Frontal cortex (tissue), 4 donors: ENCODE measurements at places on chromosomes 11 and 22. TPM values are rescaled to one million over a fixed set of nuclear protein-coding genes. Genes with fewer than 3 reads are reported as not detected.

The GGT5 gene
- 0.41 TPM for total RNA-seq

The POU2AF2 gene
- total RNA-seq = not detected

The GPHA2 gene
- not detected for total RNA-seq

The C1QTNF4 gene
- total RNA-seq = 14.7 TPM

The PNPLA5 gene
- under 0.01 TPM for total RNA-seq

The ATG2A gene
- 7.3 TPM for total RNA-seq

The TBX1 gene
- not detected for total RNA-seq

The VPREB1 gene
- total RNA-seq = not detected

The MAJIN gene
- total RNA-seq = not detected

The MGAT3 gene
- total RNA-seq = 19.2 TPM

The KLHL35 gene
- total RNA-seq = 28.5 TPM

The LGALS12 gene
- total RNA-seq = not detected

The EHF gene
- total RNA-seq = 0.41 TPM

The RASSF7 gene
- total RNA-seq = 2.0 TPM

The SPI1 gene
- total RNA-seq = 1.2 TPM

The TRIM29 gene
- total RNA-seq = not detected

The ZFP91 gene
- 47.3 TPM for total RNA-seq

The BEST1 gene
- total RNA-seq = 1.6 TPM

The C11orf86 gene
- total RNA-seq = not detected

The TPBGL gene
- not detected for total RNA-seq

The MRGPRF gene
- total RNA-seq = 1.2 TPM

The DYNC2H1 gene
- total RNA-seq = 94.2 TPM

The TTC28 gene
- total RNA-seq = 79.5 TPM

The MED15 gene
- 13.0 TPM for total RNA-seq

The GNAZ gene
- total RNA-seq = 183 TPM

The ANGPTL5 gene
- total RNA-seq = 0.41 TPM

The PRDM11 gene
- total RNA-seq = 6.9 TPM

The CTR9 gene
- total RNA-seq = 39.9 TPM

The TMEM151A gene
- total RNA-seq = 9.0 TPM

The TRIM48 gene
- total RNA-seq = not detected

The THY1 gene
- 15.1 TPM for total RNA-seq

The IRAG1 gene
- 1.6 TPM for total RNA-seq

The ARRB1 gene
- total RNA-seq = 60.3 TPM

The CABP4 gene
- total RNA-seq = not detected

The OR8K3 gene
- total RNA-seq = not detected

The MYO7A gene
- total RNA-seq = 0.82 TPM

The BRMS1 gene
- 19.2 TPM for total RNA-seq

The PEX26 gene
- total RNA-seq = 9.4 TPM

The TNNI2 gene
- total RNA-seq = not detected

The MN1 gene
- 26.5 TPM for total RNA-seq

The PANX2 gene
- total RNA-seq = 2.0 TPM

The IGLL5 gene
- total RNA-seq = not detected

The CASP5 gene
- total RNA-seq = not detected

The AGBL2 gene
- total RNA-seq = 0.41 TPM

The ARHGEF12 gene
- 202 TPM for total RNA-seq

The OVOL1 gene
- under 0.01 TPM for total RNA-seq

The IRF7 gene
- total RNA-seq = 0.82 TPM

The MICAL2 gene
- total RNA-seq = 14.3 TPM

The SSH3 gene
- 2.0 TPM for total RNA-seq

The DBX1 gene
- total RNA-seq = not detected
